ENCODE measurements at places on chromosomes 13 and 19. TPM values are rescaled to one million over a fixed set of nuclear protein-coding genes. Genes with fewer than 3 reads are reported as not detected.

DNA sequence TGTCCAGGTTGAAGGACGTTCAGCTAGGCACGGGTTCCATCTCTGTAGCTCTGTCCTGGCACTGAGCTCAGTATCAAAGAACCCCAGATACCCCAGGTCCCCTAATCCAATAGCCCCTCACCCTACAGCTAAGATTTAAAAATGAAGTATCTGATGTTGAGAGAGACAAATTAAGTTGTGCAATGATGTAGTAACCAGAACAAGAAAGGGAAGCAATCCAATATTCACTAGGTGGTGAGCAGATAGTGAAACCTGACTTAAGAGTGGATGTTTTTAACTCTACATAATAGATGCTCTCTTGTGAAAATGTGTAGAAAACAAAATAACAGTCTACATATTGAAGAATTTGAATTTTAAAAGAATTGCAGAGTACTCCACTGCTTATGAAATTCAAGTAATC, 1.8 kb downstream of the ACOD1 start:
- no peaks in the 10 kb centered on the region for H3K36me3 ChIP-seq
- no peaks in the 10 kb centered on the region for H3K27me3 ChIP-seq
- no peaks in the 10 kb centered on the region for H3K4me1 ChIP-seq
- H3K27ac ChIP-seq: no peak overlapping the region
- no peak for DNase-seq

DNA sequence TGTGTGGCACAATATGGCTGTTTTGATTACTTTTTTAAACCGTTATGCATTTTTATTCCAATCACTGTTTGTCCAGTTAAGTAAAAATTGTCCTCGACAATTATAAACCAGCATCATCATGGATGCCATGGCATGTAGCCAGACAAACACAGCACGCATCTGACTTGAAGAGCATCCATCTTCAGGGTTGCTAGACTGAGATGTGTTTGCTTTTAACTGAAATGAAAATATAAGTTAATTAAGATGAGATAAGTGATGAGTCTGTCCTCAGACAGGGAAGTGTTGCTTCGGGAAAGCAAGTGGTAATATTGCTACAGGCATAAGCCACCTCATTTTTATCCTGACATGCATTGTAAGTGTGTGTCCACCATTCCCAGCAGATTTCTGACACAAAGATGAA, 92.8 kb upstream of the TPP2 start:
- DNase-seq: no peak
- H3K36me3 ChIP-seq: no peaks in the 10 kb centered on the region
- no peak overlapping the region for H3K27ac ChIP-seq
- H3K4me3 ChIP-seq: no peak overlapping the region
- H3K4me1 ChIP-seq: no peaks in the 10 kb centered on the region

GRCh38 chr13:109784590-109785140, 1.7 kb downstream of the IRS2 start:
- peak overlapping the region; percentile 37 for H3K4me3 ChIP-seq
- H3K27ac ChIP-seq: peak overlapping the region; percentile 93
- H3K27me3 ChIP-seq: peaks cover 5% of the 10 kb centered on the region
- DNase-seq: peak; percentile 79

DNA sequence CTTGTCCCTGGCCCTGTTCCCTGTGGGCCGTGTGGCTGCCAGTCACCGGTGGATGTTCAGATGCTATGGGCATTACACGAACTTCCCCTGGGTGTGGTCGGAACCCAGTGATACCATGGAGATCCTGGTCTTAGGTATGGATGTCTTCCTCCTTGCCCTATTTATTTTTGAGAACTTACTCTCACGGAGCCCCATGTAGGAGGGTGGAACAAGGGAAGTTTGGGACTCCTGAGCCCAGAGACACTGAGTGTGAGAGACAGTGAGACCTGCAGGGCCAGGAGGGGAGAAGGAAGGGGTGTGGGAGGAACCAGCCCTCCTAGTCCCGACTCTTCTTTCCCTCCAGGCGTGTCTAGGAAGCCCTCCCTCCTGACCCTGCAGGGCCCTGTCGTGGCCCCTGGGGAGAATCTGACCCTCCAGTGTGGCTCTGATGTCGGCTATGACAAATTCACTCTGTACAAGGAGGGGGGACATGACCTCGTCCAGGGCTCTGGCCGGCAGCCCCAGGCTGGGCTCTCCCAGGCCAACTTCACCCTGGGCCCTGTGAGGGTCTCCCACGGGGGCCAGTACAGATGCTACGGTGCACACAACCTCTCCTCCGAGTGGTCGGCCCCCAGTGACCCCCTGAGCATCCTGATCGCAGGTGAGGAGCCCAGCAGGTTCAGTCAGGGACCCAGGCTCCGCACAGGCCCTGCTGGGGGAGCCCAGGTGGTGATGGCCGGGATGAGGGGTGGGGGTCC, 14.9 kb upstream of the KIR3DL3 start:
- no peaks in the 10 kb centered on the region for H3K36me3 ChIP-seq
- no peak for DNase-seq
- H3K4me1 ChIP-seq: no peaks in the 10 kb centered on the region

- DNase-seq: no peak
- H3K4me1 ChIP-seq: no peaks in the 10 kb centered on the region
- H3K27me3 ChIP-seq: no peaks in the 10 kb centered on the region
- H3K36me3 ChIP-seq: no peaks in the 10 kb centered on the region
- H3K27ac ChIP-seq: no peak overlapping the region
Observed at GRCh38 chr13:29472332-29472961, 123.0 kb downstream of the SLC7A1 start.

The TNFRSF19 gene
- total RNA-seq: 2.4 TPM
